ENCODE measurements at places on chromosomes 16 and 17.

DNA sequence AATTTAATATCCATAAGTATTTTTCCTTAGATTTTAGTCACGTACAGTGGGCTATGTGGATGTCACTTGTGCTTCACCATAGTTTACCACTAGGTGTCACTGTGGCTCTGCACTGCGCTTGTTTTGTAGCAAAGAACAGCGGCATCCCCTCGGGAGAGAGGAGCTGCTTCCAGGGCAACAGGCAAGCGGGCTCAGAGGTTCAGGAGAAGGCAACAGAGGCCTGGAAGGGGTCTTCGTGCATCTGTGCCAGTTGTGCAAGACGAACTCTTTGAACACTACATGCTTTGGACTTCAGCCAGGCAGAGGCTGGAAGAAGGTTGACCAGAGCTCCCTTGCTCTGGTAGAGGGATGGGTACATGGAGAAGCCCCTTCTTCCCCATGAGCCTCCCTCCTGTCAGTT is 20.6 kb downstream of the CYB561 start:
- peak; percentile 37 for DNase-seq

DNA sequence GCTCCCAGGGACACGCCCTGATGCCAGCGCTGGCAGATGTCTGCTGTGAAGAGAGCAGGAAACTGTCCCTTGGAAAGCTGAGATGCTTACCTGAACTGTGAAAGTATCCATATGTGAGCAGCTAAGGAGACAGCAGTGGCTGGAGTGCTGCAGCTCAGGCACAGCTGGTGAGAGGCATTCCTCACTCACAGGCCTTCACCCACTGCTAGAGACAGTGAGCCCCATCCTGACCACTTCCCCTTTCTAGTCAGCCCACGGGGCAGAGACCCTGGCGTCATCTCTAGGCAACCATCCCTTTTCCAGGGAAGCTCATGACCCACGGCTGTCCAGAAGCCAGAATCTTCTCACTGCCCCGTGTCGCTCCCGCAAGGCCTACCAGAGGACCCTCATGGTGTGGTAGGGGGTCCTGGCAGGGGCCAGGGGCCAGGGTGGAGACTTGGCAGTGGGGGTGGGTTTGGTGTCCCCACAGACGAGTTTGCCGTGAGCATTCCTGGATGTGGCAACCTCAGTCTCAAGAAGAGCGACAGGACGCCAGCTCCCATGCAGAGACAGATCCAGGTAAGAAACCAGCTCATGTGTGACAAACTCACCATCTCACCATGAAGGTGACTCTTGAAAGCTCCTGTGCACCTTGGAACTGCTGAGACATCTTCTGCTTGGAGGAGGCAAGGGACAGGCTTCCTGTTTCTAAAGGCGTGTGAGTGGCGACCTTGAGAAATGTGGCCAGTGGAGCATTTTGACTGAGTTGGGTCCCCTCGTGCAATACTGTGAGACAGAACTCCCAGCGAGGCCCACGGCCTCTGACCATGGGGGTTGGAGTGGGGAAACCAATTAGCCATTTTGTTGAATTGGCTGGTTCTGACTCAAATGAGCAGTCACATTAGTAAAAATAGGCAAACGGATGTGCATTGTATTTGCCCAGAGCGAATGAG is at the start of gene SCIMP:
TSS of gene SCIMP (minus strand) at position 216 of the 932 bp plus-strand sequence. CDS start at position 111, 105 bp downstream.
- DNase-seq = no peak

DNA sequence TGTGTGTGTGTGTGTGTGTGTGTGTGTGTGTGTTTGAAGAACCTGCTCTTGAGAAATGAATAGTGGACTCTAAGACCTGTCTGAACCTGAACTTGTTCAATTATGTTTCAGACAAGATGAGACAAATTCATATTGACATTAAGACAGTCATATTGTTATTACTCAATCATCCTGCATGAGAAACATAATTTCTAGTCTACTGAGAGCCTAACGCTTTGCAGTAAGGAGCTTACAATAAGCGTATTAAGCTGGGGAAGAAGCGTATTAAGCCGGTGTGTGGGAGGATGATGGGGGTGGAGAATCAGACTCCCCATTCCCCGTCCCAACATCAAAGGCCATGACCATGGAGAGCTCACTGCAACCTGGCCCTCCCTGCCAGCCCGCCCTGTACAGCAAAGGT is 22.4 kb upstream of the MNT start:
- no peak for DNase-seq

GRCh38 chr17:68759343-68760140 is 158.4 kb upstream of the FAM20A start:
- no peak for DNase-seq

GRCh38 chr16:57308041-57308440 is 23.6 kb upstream of the PLLP start:
- no peak for DNase-seq

GRCh38 chr17:9467518-9467917 is 108.1 kb downstream of the STX8 start:
- DNase-seq = no peak

DNA sequence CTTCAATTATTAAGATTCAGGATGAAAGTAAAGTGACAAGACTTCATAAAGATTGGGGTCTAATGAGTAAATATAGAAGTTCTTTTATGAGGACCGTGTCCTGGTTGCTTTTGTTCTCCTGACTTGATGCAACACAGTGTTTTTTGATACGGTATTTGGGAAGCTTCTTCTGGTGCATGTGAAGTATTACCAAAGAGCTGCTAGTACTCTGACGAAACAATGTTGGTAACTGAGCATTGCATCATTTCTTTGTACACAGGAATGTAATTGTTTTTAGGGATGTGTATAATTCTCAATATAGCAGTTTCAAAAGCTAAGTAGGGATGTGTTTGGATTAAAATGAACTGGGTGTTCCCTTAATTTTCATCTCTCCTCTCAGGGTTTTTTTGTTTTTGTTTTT is 15.9 kb downstream of the KPNB1 start:
- no peak for DNase-seq
